Erythroblast (primary cell): ENCODE measurements at places on chromosomes 2 and 18.

GRCh38 chr2:240991378-240992263, 6.8 kb upstream of the SNED1 start:
- DNase-seq = no peak

GRCh38 chr2:127448526-127448925, 30.3 kb downstream of the PROC start:
- no peak for DNase-seq

GRCh38 chr2:214130114-214130513, 280.7 kb upstream of the VWC2L start:
- no peak for DNase-seq

- DNase-seq = no peak
Observed at GRCh38 chr2:233919319-233919718, 2.1 kb downstream of the TRPM8 start.

DNA sequence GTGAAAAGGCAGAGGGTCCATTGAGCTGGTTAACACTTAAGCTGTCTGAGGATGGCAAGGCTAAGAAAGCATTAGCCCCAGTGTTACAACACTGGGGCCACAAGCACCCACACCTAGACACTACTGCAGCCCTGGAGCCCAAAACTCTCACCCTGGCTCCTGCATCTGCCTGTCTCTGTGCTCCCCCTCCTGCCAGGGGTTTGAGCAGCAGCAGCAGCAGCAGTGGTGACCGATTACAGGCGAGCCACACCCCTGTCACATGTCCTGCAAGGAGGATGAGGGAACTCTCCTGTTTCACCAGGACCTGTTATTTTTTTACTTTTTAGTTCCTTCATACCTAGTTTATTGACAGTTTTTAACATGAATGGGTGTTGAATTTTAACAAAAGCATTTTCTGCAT, 326.7 kb upstream of the MAP2 start:
- peak; percentile 2 for DNase-seq

- no peak for DNase-seq
Observed at GRCh38 chr2:15040429-15041084, 408.0 kb downstream of the LRATD1 start.

GRCh38 chr2:34474646-34475045, 875.5 kb upstream of the FAM98A start:
- no peak for DNase-seq

DNA sequence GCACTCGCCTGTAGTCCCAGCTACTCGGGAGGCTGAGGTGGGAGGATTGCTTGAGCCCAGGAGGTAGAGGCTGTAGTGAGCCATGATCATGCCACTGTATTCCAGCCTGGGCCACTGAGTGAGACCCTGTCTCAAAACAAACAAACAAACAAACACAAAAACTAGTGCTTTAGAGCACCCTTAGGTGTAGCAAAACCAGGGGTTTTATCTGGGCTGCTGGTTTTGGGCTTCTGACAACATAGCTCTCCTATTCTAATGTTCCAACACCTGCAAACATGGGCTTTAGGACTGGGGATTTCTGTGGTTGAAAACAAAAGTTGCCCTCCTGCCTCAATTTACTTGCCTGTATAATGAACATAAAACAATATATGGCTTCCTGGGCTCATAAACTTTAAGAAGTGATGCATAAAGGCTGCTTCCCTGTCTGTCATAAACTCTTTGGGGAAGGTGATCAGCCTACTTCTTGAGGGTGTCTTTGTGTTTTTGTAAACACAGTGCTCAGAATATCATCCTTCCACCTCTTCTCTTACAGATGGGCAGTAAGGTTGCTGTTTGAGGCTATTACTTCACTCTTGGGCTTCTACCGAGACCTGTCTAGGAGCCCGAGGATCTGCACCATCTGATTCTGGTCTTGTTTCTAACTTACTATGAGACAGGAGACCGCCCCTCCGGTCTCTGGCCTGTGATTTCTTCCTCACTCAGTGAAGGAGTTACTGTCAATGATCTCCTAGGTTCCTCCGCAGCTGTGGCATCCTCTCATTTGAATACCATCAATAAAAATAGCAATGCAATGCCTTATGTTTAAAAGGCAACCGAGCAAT, 246.5 kb downstream of the MYCN start:
- DNase-seq = no peak

DNA sequence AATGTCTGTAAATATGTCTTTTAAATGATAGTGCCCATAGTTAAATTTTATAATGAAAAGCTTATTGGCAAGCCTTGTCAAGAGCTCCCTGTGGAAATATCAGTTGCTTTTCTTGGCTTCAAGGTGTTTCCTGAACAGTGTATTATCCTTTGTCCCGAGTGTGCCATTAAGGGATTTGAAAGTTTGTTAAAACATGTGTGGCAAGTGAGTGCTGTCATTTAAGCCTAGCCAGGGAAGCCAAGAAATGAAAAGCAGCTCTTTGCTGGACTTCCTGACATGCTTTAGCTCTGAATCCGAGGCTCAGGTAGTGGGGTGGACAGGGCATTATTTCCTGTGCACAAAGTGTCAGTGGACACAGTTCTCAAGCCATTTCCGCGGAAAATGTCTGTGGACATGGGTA, 111.5 kb downstream of the DIS3L2 start:
- DNase-seq = no peak

DNA sequence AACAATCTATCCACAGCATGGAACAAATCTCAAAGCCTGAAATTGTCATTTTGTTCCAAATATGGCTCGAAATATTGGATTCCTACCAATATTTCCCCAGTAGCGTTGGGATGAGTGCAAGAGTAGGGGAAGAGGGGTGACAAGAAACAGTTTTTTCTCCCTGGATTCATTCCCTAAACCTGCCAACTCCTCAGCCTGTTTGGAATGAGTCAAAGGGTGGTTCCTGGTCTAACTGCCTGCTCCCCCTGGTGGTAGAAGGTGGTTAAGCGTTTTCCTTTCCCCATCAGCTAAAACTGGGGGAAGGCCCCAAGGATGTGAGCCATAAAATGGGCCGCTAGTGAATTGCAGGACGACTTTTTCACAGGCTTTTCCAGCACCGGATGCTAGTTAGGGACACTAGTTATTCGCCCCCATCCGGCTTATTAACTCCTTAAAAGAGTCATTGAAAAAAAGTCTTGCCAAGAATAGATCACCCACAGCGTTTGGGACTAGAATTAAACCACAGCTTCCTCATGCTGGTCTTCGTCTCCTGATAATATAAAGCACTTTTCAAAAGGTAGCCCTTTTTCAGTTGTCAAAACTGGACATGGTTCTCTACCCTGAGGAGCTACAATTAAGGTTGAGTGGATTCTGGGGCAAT, 72.5 kb downstream of the DHRS9 start:
- peak; percentile 78 for DNase-seq

DNA sequence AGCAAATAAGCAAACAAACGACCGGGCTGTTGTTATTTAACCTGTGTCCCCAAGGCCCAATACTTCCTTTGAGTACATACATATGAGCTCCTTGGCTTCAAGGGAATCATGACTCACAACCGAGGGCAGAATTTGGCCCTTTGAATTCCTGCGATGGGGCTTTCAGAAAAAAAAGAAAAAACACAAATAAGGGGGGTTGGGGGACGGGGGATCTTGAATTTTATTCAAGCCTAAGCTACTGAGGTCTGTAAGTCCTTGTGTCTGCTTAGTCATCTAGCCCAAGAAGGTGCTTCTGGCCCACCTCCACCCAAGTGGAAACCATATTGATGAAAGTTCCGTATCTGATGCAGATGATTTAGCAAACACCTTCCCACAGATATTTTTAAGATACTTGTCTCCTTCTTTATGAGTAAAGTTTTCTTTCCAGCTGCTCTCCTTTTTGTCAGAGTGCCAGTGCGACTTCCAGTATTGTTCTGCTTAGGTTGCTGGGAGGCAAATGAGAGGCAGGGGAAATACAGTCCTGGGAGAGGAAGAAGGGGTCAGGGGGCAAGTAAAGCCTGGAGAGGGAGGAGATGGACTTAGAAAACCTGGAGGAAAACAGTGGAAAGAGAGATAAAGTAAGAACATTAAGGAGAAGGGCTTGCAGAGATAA, 169.6 kb downstream of the ZEB2 start:
- DNase-seq = no peak
